NCI-H1105 treated with DMSO at 0.1 percent for 48 hours (cell line): ENCODE measurements at places on chromosomes 5 and 9.
A peak's percentile ranks its signal among the peaks of the same experiment; 100 is the strongest.

GRCh38 chr9:127077644-127077946, 44.8 kb downstream of the ANGPTL2 start:
- no peak for DNase-seq

- peak; percentile 81 for DNase-seq
Observed at GRCh38 chr9:120080849-120081248, 499.1 kb downstream of the CDK5RAP2 start.

- no peak for DNase-seq
Observed at GRCh38 chr9:77510666-77511065, 137.5 kb downstream of the GNA14 start.

GRCh38 chr5:113240951-113241726, 193.7 kb downstream of the TSSK1B start:
- no peak for DNase-seq

DNA sequence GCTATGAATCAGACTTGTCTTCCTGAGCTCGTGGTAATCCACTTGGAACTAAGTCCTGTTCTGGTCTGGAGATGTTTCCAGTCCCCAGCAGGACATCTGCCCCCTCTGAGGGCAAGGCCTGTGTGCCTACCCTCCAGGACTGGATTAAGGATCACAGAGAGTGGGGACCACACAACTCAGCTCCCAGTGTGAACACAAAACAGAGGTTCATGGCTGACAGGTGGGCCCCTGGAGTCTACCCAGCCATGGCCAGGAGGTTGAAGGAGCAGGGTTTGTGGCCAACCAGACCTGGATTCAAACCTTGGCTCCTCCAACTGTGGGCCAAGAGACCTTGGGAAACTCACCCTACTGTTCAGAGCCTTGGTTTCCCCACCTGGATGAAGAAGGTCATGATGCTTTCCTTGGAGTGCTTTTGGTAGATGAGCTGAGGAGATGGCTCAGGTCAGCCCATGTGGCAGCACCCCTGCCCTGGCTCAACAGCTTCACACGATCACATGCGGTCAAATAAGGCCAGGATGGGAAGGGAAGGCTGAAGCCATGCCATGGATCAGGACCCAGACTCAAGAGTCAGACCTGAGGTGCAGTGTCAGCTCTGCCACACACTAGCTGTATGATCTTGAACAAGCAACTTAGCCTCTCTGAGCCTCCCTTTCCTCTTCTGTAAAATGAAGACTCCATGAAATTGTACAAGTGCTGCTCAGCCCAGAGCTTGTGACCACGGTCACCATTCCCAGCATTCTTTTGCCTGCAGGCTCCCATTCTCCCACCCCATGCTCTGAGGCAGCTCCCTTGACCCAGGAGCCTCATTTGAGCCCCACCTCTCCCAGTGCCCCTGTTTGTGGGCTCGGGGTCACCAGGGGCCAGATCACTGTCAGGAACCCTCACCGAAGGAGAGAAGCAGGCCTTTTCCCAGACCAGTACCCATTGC, 27.3 kb upstream of the ANGPTL2 start:
- no peak for DNase-seq

GRCh38 chr5:84383296-84383815, 1.3 kb downstream of the EDIL3 start:
- DNase-seq, result no peak

- DNase-seq, result no peak
Observed at GRCh38 chr5:171857489-171857876, 71.9 kb downstream of the SMIM23 start.

DNA sequence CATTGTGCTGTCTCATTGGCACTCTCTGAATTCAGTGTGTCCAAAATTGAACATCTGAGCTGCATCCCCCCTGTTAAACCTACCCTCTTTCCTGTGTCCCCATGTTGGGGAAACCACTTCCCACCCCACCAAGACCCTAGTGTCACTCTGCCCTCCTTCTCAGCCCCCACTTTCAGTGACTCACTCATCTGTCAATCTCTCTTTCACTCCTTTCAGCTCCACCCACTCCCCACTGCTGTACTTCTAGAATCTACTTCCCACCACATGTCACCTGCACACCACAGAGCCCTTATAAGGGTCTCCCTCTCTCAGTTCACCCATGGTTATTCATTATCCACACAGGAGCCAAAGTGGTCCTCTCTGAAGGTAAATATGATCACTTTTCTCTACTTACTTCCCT, 5.8 kb upstream of the SPOCK1 start:
- DNase-seq, result no peak

GRCh38 chr9:91161465-91162300, 200.0 kb downstream of the AUH start:
- no peak for DNase-seq
